ENCODE measurements at places on chromosomes 2 and 18.

- no peak for DNase-seq
Measured at GRCh38 chr2:231068525-231069222, 12.0 kb downstream of the PSMD1 start.

GRCh38 chr2:63665846-63666475 is 77.2 kb downstream of the MDH1 start:
- DNase-seq: no peak

DNA sequence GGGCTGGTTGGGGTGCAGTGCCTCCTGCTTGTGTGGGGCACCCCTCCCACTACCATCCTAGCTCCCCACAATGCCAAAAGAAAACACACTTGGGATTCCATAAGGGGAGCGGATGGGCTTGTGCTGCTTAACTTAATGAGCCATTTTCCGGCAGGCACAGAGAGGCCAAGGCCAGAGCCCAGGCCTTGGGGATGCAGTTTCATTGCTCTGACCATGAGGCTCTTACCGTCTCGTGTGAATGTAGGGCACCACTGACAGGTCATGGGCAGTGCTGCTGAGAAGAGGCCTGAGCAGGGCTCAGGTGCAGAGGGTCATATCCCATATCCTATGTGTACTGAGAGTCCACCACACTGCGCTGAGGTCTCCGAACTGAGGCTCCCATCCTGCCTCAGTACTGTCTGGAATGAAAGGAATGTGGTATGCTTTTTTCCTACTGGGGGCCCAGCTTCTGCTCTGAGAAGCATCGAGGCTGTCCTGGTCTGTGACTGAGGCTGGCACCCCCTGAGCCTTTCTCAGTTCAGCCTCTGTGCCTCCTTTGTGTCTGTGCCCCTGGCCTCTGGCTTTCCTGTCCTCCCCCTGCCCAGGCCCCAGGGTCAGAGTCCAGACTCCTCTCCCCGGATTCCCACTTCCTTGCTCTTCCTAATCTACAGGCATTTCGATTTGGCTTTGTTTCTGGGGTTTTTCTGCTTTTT is 45.2 kb upstream of the MAPRE3 start:
- no peak for DNase-seq

DNA sequence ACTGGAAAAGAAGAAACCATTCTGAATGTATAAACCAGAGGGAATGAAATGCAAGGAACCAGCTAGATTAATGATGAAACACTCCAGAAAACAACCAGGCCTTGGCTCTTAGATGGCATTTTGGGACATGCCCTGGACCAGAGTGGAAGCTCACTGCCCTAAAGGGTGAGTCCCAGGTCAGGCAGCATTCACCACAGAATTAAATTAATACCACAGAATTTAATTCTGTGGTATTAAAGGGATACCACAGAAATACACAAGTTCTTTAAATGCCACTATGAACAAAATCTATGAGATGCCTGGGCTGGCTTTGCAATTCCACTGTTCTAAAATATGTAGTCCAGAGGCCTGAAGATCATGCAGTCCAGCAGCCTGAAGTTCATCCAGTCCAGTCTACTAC is 122.3 kb upstream of the KYNU start:
- DNase-seq: no peak

DNA sequence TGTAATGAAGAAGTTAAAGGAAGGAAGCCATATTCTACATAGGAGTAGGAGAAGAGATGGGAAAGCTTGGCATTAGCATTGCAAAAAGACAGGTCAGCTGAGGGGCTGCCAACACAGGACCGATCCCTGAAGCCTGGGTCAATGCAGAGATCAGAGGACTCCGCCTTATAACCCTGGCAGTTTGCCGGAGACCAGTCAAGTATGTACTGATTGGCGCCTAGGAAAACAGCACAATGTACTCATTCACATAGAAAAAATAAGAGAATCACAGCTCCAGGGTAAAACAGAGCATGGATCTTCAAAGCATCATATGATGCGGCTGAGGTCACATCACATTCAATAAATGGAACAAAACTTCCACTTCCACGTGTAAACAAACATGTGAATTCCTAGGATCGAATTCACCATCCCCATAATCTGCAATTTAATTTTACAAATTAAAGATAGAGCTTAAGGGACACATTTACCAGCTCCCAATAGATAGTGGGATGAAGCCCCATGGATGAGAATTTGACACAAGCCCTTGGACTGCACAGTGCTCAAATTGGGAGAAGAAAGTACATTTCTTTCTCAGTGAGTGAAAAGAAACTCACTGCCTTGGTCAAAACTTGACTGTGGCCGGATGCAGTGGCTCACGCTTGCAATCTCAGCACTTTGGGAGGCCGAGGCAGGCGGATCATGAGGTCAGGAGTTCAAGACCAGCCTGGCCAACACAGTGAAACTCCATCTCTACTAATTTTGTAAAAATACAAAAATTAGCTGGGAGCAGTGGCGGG is 135.0 kb upstream of the KLHL14 start:
- no peak for DNase-seq

Measured in nucleus accumbens (tissue), 56 donors.